ENCODE measurements at places on chromosomes 3 and 15.

DNA sequence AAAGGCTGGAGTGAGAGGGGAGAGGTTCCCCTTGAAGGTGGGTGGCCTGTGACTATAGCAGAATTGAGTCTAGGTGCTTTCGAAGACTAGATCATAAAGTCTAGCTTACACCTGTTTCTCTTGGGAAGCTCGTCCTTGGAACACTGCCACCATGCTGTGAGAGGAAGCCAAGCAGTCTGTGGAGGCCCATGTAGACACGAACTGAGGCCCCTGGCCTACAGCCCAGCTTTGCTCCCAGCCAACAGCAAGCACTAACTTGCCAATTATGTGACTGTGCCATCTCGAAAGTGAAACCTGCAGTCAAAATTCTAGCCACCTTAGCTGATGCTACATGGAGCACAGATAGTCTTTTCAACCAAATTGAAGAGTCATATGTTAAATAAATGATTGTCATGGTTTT lies 190.5 kb upstream of the NECTIN3 start:
- DNase-seq: peak; percentile 54

- no peak for DNase-seq
These were observed 260.5 kb downstream of the PYDC2 start for GRCh38 chr3:191721390-191721861.

DNA sequence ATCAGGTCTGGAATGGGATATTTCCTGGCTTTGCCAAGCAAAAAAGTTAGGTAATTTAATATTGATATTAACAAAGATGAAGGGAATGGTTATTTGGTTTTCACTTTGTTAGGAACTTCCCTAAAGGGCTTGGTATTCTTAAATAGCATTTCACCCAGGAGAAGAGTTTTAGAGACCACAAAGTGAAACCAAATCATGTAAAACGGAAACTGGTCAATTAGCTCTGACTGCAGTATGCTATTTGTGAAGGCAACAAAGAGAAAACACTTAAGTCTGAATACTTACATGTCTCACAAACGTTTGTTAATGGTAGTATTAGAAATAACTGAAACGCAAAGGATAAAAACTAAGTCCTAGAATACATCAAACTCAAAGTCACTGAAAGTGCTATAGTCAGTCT lies 32.4 kb upstream of the SETMAR start:
- no peak for DNase-seq

DNA sequence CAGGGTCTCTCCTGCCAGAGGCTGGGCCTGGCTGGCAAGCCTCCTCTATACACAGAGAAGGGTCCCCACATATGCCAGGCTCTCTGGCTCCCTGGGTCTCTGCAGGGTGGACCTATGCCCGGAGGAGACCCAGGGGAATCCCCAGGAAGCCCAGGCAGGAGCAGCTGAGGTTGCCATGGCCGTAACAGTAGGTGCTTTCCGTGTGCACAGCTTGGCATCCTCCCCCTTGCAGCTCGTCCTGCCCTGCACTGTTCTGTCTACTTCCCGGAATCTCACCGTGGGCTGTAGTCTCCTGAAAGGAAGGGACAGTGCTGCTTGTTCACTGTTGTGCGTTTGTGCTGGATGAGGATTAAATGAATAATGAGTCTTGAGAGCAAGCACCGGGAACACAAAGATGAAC lies 47.8 kb downstream of the DAPK2 start:
- no peak for DNase-seq

GRCh38 chr3:38453075-38453912 lies at the start of gene ACVR2B:
TSS of gene ACVR2B (plus strand) at chr3:38453890. CDS start at chr3:38454323, 433 bp downstream.
- DNase-seq: peak; percentile 56

- peak; percentile 8 for DNase-seq
These were observed 44.1 kb downstream of the KLHL25 start for GRCh38 chr15:85750319-85751290.

Data from IMR-90 (cell line).